ENCODE measurements at places on chromosomes 6 and 20.

DNA sequence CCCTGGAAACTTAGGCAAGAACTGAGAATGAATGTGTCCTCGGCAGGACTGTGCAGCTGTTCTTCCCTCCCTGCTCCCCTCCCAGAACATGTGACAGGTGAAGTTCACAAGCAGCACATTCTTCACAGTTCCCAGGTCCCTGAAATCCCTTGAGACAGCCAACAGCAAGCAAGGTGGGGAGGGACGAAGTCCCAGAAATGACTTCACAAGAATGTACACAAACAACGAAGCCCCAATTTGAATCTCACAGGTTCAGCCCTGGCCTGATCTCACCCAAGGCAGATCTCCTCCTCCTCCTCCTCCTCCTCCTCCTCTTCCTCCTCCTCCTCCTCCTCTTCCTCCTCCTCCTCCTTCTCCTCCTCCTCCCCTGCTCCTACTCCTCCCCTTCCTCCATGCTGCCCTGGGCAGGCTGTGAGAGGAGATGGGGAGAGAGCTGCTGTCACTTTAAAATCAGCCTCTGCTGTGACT, 32.4 kb downstream of the WRNIP1 start:
- no peak for DNase-seq

DNA sequence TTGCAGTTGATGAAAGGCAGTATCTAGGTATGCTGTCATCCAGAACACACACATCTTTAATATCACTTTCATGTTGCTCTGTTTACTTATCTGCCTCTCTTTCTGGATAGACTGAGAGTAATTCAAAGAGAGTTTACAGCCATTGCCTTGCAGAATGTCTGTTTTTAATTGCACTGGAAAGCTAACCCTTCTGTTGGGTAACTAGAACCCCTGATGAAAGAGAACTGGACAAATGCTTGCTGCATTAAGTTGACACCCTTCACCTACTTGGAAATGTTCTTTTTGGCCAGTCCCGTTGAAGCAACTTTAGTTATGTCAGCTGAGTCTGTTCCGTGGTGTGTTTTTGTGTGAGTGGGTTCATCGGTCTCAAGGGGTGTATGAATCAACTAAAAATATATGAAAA, 383.8 kb upstream of the CITED2 start:
- DNase-seq: no peak

GRCh38 chr6:16229700-16230099, 8.7 kb upstream of the GMPR start:
- DNase-seq: peak; percentile 49

GRCh38 chr20:59676126-59676850, 71.9 kb downstream of the PHACTR3 start:
- no peak for DNase-seq
